ENCODE measurements at places on chromosomes 3 and 15.

DNA sequence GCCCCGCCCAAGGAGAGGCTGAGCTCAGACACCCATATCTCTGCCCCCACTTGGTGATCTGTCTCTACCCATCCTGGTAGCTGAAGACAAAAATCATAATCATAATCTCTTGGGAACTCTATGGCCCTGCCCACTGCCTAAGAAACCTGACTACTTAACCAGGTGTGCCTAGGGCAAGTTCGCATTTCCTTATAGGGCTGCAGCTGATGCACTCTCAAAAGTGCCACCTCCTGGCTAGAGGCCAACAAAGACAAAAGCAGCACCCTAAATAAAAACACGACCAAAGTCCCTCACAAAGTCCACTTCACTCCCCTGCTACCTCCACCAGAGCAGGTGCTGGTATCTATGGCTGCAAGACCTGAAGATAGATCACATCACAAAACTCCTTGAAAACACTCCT, 250.4 kb upstream of the SLITRK3 start:
- DNase-seq = no peak

GRCh38 chr3:22565393-22565792, 637.7 kb upstream of the UBE2E2 start:
- DNase-seq = no peak

DNA sequence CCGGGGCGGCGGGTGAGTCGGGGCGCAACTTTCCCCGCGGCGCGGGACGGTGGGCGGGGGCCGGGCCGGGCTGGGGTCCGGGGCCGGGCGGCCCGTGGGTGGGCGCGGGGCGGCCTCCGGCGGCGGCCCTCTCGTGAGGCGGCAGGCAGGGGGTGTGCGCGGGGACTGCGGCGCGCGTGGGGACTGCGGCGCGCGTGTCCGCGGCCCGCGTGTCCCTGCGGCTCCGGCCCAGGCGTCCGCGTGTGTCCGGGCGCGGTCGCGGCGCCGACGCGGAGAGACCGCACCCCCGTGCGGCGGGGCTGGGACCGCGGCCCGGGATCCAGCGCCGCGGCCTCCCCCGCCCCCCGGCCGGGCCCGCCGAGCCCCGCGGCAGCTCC, 349 bp downstream of the PLXNA1 start:
- DNase-seq = no peak

GRCh38 chr3:177220136-177220974, 23.1 kb upstream of the TBL1XR1 start:
- no peak for DNase-seq

DNA sequence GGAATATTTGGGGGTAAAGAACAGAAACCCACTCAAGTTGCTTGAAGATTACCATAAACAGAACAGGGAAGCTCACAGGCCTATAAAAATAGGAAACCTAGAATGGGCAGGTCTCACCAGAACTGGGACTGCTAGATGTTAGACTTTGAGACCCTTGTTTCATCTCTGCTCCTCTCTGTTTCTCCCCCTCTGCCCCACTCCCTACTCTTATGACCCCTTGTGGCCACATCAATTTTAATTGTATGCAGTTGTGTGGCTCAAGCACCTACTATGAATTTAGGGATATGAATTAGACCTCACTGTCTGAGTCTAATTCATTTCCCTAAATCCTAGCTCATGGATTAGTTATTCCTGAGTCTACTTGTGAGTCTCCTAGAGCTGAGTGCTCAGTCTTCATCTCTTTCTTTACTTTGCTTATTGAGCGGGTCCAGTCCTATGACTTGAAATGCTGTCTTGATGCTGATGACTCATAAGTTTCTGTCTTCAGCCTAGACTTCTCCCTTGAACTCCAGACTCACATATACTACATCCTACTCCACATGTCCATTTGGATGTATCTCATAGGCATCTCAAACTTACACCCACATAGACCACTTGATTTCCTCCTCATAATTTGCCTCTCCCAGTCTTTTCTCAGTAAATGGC, 78.7 kb downstream of the ITPR1 start:
- DNase-seq = no peak

DNA sequence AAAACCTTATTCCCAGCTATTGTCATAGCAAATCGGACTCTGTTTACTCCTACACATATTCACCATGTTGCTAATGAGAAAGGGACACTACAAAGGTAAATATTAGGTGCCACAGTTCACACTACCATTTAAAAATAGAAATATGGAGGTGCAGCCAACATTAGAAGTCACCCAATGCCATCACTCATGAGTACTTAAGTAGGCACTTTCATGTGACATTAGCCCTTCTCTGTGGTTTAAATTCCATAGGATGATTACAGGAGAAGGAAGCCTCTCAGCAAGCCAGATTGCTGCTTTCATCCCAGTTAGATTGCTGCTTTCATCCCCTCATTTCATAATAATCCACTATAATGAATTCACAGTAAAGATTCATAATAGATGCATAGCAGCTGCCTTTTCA, 376.8 kb upstream of the ALCAM start:
- no peak for DNase-seq

DNA sequence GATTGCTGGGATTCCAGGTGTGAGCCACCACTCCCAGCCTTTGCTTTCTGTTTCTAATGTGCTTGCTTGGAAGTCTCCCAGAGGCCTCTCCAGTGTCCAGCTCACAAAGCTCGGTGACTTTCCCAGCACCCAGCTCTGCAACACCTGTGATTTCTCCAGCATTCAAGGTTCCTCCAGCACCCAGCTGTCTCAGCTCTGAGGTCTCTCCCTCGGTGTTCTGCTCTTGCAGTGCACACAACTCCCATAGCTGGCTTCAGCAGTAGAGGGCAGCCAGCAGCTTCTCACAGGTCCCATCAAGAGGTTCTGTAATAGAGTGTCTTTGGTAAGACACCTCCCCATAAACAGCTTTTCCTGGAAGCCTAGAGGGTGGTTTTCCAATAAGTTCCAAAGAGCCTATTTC, 75.1 kb downstream of the GRM7 start:
- DNase-seq = no peak

GRCh38 chr3:33803252-33803651, 4.8 kb downstream of the PDCD6IP start:
- no peak for DNase-seq

GRCh38 chr3:184647405-184647936, 64.4 kb downstream of the MAGEF1 start:
- DNase-seq = no peak

- DNase-seq = no peak
Observed at GRCh38 chr3:65729973-65730372, 308.7 kb downstream of the MAGI1 start.

GRCh38 chr15:40831861-40832260, 3.4 kb upstream of the PPP1R14D start:
- no peak for DNase-seq

DNA sequence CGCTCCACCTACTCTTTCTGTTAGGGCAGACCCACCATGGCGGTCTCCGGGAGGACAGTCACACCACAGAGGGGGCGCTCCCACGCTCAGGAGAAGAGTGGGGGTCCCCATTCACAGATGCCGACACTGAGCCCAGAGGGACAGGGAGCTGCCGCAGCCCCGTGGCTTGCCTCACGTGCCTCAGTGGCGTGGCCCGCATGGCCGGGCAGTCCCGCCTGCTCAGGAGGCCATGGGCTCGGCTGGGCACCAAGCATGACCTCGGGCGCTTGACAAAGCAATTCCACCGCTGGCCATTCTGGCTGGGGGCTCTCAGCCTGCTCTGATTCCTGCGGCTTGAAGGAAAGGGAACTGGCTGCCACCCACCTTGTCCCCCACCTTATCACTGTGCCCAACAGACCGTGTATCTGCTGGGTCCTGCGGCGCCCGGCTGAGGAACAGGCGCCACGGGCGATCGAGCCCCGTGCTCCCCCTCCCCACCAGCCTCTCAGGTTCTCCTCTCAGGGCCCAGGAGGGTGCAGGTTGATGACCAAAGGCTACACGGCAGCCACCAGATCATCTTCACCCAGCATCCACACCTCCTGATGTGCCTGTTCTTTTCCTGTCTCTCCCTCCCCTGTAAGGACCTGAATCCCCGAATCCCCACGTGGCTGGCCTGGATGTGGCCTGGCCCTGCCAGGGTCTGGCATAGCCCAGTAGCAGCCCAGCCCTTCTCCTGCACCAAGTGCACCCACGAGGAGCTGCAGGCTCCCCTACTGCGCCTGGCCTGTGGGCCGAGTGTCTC, 20.7 kb downstream of the CYFIP1 start:
- DNase-seq = no peak

- no peak for DNase-seq
Observed at GRCh38 chr3:106261396-106261795, 392.6 kb upstream of the CBLB start.

DNA sequence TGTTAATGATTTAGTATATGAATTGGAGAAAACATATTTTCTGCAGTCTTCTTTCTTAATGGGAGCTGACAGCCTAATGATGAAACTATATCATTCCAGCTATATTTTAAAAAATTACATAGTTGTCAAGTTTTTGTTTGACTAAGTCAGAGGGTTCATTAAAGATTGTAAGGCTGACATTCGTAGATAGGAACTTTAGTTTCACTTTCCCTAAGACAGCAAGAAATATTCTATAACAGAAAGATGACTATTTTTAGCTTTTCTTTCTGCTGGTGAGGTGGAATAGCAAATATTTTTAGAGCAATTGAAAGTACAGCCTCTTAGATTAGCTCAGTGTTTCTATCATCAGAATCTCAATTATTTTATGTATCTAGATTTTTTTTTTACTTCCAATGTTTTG, 60.2 kb downstream of the PIAS1 start:
- no peak for DNase-seq

DNA sequence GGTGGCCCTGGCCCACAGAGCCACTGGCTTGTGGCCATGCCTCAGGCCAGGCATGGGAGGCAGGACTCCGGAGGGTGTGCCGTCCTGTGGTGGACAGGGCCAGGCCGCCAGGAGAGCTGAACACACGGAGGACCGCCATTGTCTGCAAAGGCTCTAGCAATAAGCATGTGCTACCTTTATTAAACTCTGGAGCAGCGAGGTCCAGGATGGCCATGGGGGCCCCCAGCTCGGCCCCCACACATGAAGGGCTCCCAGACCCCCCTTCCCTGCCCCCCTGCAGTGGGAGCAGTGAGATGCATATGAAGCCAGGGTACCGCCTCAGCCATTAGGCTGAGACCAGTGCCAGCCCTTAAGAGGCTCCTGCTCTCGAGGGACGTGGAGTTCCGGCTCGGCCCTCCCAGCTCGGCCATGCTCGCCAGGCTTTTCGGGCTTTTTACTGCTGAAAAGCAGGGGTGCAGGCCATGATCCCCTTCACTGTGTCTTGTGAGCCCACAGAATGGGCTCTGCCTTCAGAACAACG, 2.7 kb downstream of the AMIGO3 start:
- DNase-seq = no peak

- no peak for DNase-seq
Observed at GRCh38 chr15:84582583-84583157, 18.1 kb upstream of the ZSCAN2 start.

DNA sequence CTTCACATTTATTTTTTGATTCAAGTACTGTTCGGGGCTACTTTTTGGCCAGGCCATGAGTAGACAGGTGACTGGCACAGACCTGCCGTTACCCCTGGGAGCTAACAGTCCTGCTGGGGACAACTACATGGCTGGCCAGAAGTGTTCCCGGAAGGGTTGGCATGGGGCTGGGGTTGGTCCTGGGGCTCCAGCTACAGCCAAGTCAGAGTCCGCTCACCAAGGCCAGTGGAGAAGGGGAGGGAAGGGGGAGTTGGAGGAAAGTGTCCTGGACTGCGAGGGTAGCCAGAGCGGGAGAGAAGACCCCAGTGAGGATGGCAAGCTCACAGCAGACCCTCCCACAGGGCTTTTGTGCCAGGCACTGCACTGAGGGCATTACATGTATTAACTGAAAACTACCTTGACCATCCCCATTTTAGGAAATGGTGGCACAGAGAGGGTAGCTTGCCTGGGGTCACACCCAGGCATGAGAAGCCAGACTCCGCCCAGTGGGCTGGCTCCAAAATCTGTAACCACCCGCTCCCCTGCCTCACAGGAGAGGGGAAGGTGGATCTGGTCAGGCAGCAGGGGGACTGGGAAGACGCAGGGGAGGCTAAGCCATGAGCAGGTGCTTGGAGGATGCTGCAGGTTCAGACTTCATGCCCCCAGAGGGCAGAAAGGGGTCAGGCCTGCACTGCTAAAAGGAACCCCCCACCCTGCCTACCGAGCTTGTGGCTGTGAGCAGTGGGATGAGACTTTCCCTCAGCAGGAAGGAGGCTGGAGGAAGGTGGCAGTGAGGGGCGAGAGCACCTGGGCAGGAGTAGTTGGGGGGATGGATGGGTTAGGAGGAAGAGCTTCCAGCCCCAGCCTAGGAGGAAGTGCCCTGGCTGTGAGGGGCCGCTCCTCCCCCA, 38.3 kb upstream of the ESYT3 start:
- no peak for DNase-seq

- DNase-seq = no peak
Observed at GRCh38 chr3:194585880-194586281, 47.3 kb downstream of the TMEM44 start.

DNA sequence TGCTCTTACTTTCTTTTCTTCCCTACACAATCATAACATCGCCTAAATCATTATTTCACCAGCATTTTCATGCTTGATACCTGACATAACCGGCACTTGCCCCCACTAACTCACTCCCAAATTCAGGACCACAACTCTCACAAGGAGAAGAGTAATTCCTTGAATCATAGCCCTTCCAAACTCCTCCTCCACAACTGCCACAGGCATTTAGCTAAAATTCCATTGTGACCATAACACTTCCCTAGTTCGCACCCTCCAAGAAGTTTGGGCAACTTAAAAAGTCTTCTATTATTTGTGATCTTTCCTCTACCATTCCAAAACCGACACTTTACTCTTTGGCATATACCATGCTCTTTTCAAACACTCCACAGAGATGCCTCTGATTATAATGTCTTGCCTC, 59.4 kb upstream of the XRN1 start:
- no peak for DNase-seq

DNA sequence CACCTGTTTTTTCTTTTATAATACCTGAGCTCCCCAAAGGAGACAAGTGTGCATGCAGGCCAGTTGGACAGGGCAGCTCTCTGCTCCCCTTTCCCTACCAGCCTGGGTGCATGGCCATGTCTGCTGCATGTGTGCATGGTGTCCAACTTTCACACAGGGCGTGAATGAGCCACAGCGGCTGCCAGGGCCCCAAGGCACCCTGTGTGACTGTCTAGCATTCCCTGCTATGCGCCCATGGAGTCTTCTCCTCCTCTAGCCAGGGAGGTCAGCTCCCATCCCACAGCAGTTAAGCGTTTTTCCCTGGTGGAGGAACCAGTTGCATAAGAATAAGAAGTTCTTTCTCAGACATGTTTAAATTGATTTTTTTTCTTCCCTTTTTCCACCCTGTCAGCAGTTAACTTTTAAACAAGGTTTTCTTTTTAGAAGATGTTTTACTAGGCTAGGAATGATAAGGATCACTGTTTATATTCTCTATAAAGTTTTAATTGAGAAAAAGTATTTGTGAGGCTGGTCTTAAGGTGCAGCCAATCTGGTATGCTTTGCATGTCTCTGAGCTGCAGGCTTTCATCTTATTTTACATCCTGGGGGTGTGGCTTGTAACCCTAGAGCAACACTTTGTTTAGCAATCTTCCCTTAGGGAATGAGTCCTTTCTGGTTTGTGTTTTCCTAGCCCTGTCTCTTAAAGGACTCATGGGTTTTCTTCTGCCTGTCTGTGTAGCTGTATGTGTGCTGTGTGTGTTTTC, 20.5 kb upstream of the OR5H1 start:
- no peak for DNase-seq

Measured in activated CD4-positive, alpha-beta T cell treated with anti-CD3 and anti-CD28 coated beads for 24 hours (primary cell).